ENCODE measurements at places on chromosomes 4 and X. TPM values are rescaled to one million over a fixed set of nuclear protein-coding genes. Genes with fewer than 3 reads are reported as not detected.

DNA sequence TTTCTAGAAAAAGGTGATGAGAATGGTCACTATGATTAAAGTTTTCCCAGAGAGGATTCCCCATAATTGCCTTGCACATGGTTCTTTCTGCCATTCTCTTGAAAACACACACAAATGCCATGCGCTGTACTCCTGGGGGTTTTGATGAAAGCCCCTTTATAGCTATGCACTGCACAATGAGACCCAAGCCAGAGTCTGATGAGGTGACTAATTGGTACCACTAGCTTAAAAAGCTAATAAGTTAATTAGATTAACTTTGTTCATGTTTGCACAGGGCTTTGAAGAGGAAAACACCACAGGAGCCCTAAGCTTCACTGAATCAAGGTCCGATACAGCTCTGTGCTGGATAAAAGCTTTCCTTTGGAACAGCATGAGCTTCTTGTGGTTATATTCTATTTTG is 132.2 kb downstream of the NKX6-1 start:
- no peak for DNase-seq

GRCh38 chrX:134774190-134775048 is 116.1 kb upstream of the PLAC1 start:
- DNase-seq = no peak

DNA sequence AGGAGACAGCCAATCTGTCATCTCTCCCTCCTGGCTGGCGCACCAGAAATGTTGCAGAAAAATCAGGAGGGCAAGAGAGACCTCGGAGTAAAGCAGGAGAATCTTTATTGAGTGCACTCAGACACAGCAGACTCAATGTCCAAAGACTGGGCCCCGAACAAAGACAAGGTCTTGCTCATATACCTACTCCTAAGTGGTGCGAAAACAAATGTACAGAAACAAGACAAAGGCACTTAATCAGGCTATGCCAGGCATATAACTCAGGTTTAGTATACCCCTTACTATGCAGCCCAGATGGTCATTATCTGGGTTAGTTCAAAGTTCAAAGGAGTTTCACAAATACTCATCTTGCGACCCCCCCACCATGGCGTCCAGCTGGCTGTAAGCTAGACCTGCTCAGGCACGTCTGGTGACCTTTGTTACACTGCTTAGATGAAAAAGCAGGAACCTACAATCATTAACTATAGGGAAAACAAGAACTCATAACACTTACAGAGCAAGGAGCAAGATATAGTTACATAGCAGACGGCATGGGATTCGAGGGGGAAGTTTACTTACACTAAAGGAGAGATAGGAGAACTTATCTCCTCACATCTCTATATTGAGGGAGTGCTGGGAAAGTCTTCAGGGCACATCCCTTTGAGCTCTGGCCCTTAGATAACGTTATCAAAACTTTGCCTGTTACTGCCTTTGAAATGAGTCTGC is 27.5 kb downstream of the SULT1E1 start:
- no peak for DNase-seq

DNA sequence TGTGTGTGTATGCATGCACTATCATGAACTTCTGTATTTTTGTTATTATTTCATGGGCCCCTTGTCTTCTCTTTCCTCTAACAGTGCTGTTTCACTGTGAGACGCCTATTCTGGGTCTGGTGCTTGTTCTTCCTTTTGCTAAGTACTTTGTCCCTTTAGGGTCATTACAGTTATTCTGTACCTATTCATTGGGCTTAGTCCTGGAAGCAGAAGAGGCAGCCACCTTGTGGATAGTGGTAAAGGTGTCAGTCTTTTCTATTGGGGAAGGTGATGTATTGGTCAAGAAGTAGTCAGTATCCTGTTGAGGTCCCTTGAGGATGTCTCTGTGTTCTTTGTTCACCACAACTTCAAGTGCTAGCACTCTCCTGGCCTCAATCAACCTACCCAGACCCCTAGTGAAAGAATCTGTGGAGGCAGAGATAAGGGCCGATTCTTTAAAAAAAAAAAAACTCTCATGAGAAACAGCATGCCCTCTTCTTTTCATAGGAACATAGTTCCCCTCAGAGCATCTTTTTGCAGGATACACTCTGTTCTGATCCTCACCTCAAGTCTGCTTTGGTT is 593.8 kb downstream of the SPRY1 start:
- no peak for DNase-seq

GRCh38 chr4:19375931-19376330 is 875.8 kb upstream of the SLIT2 start:
- no peak for DNase-seq

- DNase-seq = no peak
Observed at GRCh38 chr4:150131581-150132228, 53.5 kb downstream of the DCLK2 start.

DNA sequence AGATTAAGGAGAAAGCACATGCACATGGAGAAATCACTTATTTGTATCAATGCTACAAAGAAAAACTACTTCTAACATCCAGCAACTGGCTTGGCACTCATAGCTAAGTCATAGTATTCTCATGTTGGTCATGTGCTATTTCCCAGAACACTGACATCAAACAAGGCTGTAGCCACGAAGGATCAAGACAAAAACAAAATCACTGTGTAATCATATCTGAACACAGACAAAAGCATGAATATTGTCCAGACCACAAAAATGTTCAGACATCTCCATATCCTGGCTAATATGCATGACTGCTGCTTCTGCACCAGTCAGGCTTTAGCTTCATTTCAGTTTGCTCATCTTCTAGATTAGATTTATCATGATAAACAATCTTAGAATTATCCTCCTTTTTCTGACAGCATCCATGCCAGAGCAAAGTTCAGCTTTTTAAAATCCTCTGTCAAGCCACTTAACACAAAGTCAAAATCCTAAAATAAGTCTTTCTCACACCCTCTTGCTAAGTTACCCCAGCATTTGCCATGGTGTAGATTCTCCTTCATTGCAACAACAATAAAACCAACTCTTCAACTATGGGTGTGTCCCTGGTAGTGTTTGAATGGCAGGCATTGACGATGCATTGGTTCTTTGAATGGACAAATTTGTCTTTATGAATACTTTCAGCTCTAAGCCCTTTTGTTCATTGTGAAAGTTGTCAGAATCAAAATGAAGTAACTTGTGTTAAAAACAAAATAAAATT is 39.1 kb upstream of the NPFFR2 start:
- DNase-seq = no peak

DNA sequence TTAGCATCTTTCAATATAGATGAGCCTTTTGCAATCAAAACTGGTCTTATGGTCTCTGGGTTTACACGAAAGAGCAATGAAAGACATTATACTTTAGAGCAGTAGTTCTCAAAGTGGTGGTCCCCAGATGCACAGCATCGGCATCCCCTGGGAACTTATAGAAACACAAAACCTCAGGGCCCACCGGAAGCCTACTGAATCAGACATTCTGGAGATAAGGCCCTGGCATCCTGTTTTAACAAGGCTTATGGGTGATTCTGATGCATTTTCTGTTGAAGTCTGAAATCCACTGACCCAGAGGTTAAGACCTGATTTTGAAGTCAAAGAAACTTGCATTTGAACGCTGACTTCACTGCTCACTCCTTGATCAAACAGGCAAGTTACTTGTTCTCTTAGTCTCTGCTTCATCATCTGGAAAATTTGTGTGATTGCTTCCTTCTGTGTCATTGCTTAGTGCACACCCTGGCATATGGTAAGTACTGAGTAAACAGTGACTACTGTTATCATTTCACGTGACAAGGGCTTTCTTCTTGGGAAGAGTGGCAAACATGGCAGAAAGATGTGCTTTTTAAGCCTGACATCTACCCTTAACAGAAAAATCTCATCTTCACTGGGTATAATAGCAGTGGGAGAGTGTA is 14.5 kb downstream of the CHRNA9 start:
- DNase-seq = no peak

GRCh38 chr4:121510341-121510874 is 129.6 kb upstream of the QRFPR start:
- no peak for DNase-seq

GRCh38 chr4:3655963-3656362 is 110.2 kb upstream of the ADRA2C start:
- no peak for DNase-seq

GRCh38 chr4:11739992-11740391 is 311.3 kb upstream of the HS3ST1 start:
- DNase-seq = no peak

- no peak for DNase-seq
Observed at GRCh38 chr4:168097161-168097560, 4.8 kb downstream of the ANXA10 start.

DNA sequence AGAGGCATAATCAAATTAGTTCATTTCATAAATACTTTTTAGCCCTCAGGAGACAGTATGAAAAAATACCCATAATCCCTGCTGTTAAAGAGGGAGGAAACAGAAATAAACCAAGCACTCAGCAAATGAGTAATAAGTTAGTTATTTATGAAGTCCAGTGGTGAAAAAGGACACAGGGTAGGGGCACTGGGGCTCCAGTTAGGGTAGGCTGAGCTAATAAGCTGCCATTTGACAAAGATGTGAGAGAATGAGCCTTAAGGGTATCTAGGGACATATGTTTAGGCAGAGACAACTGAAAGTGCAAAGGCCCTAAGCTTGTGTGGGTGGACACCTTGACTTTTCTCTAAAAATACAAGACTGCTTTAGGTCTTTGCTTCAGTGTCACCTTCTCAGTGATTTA is 94.4 kb downstream of the IL15 start:
- no peak for DNase-seq

- DNase-seq = no peak
Observed at GRCh38 chrX:147738265-147738664, 173.5 kb upstream of the FMR1 start.

DNA sequence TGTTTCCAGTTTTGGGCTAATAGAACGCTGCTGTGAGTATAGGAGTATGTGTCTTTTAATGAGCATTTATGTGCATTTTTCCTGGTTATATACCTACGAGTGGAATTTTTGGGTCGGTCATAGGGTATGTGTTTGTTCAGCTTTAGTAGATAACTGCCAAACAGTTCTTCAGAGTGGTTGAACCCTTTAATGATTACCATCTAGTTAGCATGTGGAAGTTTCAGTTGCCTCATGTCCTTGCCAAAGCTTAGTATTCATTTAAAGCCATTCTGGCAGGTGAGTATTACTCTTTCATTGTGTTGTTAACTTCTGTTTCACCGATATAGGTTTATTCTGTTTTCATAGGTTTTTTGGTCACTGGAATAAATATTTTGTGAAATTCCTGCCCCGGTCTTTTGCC is 229.1 kb downstream of the ARHGAP10 start:
- DNase-seq = no peak

DNA sequence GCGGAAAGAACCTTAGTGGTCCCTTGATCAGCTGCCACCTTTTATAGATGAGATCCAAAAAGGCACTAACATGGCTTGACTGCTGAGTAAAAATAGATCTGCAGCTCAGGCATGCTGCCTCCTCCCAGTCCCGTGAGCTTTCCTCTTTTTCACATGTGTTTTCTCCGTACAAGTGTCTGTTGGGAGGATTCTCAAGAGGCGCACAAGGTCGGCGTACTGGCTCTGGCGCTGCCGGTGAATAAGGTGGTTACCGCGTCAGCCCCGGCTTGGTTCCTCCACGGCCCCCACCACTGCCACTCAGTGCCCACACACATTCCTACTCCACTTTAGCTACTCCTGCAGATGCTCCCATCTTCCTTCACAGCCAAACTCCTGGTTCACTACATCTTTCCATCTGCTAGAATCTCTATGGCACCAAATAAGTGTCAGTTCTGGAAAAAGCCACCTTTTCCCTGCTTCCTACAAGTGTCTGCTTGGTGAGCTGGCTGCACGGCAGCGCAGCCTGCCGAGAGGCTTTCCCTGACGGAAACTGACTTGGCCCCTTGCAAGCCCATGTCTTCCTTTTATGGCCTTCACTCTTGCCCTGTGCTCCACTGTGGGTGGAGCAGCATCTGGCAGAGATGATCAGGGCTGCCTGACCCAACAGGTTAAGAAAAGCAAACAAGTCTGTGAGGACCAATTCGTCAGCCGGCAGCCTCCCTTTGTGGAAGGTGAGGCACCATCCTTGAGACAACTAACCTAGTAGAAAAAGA is 99.8 kb downstream of the KLHL8 start:
- DNase-seq = no peak

GRCh38 chr4:24743927-24744326 is 51.4 kb upstream of the SOD3 start:
- DNase-seq = no peak

DNA sequence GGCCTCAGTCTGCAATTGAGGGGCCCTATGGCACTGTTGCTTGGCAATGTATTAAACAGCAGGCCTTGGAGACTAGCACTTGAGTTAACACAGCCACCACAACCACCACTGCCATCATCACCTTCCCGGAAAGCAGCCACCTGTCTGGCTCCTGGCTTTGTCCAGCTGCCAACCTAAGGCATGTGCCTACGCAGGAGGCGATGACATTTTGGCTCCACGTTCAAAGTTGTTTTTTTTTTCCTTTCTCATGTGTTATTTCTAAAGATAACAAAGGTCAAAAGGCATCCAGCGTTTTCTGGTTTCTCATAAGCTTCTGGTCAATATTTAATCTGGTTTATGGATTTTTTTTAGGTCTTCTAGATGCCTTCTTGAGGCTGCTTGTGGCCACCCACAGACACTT is 7.5 kb downstream of the CLDN2 start:
- DNase-seq = no peak

DNA sequence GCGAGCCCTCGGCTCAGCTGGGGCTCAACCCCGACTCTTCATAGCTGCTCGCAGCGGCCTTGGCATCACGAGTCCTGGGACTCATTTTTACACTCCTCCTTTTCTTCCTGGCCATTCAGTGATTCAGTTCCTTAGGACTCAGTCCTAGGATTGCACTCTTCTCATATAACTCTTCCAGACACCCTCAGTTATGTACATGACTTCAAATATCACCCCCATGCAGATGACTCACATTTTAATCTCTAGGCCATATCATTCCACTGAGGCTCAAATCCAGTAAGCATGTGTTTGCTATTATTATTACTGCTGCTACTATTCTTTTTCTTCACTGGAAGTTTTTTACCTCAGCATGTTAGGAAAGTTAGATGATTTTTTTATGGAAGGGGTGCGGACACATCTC is 14.4 kb downstream of the ITGB1BP2 start:
- DNase-seq = no peak

The PF4V1 gene
- not detected for polyA plus RNA-seq

The UGT2B28 gene
- polyA plus RNA-seq = not detected

The ANXA3 gene
- polyA plus RNA-seq = 9.2 TPM

The RNF212 gene
- polyA plus RNA-seq = 6.6 TPM

The COL25A1 gene
- polyA plus RNA-seq = 0.16 TPM

The TLR3 gene
- 1.9 TPM for polyA plus RNA-seq

The SPANXB1 gene
- not detected for polyA plus RNA-seq

The ASMT gene
- 3.5 TPM for polyA plus RNA-seq

The PRSS12 gene
- polyA plus RNA-seq = 0.07 TPM
